ENCODE measurements at places on chromosomes 6 and 20.

DNA sequence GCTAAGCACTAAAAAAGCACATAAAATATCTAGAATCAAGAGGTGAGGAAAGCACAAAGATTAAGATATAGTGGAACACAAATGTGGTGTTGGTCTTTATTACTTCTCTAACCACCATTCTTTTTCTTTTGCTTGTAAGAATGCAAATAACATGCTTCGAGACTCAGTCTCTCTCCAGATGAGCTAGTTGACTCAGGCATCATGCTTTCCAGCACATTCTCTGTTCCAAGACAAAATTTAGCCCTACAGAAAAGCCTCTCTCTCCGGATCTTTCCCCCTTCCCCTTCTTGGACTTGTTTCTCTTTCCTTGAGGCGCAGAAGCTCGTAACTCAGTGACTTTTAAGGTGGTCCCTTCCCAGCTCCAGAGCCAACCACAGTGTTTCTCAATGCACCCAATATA, 91.0 kb downstream of the FNDC1 start:
- DNase-seq, result no peak

GRCh38 chr6:42661540-42662153, 60.8 kb downstream of the PRPH2 start:
- DNase-seq, result peak; percentile 89

DNA sequence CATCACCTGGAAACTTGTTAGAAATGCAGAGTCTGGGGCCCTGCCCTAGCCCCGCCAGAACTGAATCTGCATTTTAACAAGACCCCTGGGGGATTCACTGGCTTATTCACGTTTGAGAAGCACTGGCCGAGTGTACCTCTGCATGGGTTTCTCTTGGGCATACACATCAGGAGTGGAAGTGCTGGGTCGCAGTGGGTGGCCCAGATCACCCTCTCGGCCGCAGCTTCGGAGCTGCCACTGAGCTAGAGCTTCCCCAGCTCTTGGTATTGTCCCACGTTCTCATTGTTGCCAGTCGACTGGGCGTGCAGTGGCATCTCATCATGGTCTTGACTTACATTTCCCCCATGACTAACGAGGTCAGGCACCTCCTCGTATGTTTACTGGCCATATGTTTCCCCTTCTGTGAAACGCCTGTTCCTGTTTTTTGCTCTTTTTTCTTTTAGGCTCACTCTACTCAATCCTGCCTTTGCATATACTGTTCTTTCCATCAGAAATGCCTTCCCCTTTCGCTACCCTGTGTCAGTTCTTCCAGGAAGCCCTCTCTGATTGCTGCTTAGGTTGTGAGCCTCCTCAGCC, 3.0 kb upstream of the DLGAP4 start:
- no peak for DNase-seq

- DNase-seq, result no peak
These were observed 4.0 kb downstream of the TEAD3 start for GRCh38 chr6:35492974-35493284.

DNA sequence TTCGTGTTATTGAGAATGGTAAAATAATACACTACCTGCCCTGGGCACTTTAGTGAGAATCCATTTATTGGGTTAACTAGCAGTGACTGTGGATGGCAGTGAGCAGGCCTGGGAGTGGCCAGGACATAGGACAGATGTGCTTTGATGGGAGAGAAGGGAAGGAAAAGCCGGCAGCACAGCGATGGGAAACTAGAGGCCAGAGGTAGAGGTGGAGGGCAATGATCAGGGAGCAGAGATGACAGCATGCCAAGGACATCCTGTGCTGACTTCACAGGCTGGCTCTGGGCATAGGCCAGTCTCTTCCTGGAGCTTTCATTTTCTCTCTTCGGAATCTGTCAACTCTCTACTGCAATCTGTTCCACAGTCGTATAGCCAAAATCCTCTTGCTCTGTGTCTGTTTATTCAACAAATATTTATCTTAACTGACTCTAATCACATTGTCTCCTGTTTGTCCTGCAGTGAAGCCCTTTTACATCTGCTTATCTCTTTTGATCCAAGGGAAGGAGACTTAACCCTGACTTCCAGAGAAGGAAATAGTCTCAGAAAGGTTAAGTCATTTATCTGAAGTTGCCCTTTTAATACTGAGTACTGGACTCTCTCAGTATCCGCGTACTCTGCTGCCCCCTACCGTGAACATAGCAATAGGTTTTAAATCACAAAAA, 18.4 kb upstream of the MMP24 start:
- peak; percentile 90 for DNase-seq
